ENCODE measurements at places on chromosomes 6 and 20.
A peak's percentile ranks its signal among the peaks of the same experiment; 100 is the strongest.

GRCh38 chr20:59483481-59483880 lies 120.9 kb upstream of the PHACTR3 start:
- no peak for DNase-seq

GRCh38 chr20:5936238-5936637 lies 14.1 kb downstream of the TRMT6 start:
- DNase-seq: no peak

- DNase-seq: no peak
Measured at GRCh38 chr20:48096957-48097890, 311.9 kb upstream of the SULF2 start.

DNA sequence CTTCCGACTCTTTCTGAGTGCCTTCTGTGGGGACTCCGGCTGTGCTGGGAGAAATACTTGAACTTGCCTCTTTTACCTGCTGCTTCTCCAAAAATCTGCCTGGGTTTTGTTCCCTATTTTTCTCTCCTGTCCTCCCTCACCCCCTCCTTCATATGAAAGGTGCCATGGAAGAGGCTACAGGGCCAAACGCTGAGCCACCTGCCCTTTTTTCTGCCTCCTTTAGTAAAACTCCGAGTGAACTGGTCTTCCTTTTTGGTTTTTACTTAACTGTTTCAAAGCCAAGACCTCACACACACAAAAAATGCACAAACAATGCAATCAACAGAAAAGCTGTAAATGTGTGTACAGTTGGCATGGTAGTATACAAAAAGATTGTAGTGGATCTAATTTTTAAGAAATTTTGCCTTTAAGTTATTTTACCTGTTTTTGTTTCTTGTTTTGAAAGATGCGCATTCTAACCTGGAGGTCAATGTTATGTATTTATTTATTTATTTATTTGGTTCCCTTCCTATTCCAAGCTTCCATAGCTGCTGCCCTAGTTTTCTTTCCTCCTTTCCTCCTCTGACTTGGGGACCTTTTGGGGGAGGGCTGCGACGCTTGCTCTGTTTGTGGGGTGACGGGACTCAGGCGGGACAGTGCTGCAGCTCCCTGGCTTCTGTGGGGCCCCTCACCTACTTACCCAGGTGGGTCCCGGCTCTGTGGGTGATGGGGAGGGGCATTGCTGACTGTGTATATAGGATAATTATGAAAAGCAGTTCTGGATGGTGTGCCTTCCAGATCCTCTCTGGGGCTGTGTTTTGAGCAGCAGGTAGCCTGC lies 4.8 kb downstream of the PIM1 start:
- no peak for DNase-seq

DNA sequence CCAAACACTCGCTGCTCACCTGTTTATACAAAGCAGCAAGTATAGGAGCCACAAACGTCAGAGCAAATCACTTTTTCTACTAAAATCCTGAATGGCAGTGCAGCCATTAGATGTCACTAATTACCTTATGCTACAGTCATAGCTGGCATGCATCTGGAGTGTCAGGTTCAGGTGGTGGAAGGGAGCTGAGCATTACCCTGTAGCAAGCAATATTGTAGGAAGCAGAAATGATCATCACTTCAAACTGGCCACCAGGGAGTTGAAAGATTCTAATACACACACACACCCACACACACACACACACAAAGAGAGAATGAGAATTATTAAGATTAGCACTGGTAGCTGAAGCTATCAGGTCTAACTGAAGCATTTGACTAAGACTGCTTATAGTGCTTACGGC lies 75.8 kb downstream of the EFHC1 start:
- no peak for DNase-seq

GRCh38 chr6:110399219-110400071 lies 15.9 kb downstream of the DDO start:
- DNase-seq: no peak

DNA sequence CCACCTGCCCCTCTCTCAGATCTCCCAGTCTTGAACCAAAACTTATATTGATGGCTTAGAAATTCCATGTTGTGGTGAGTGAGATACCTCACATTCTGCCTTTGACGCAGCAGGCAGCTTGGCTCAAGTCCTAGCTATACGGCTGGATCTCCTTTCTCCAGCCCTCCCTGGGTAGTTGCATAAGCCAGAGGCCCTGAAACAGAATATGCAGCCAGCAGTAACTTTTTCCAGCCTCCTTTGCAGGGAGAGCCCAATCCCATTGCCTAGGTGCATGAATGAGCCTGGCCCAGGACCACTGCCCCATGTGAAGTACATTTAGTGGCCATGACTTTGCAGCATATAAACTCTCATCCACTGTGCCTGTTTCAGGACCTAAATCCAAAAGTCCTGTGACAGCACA lies 202.2 kb upstream of the CDYL start:
- DNase-seq: no peak

DNA sequence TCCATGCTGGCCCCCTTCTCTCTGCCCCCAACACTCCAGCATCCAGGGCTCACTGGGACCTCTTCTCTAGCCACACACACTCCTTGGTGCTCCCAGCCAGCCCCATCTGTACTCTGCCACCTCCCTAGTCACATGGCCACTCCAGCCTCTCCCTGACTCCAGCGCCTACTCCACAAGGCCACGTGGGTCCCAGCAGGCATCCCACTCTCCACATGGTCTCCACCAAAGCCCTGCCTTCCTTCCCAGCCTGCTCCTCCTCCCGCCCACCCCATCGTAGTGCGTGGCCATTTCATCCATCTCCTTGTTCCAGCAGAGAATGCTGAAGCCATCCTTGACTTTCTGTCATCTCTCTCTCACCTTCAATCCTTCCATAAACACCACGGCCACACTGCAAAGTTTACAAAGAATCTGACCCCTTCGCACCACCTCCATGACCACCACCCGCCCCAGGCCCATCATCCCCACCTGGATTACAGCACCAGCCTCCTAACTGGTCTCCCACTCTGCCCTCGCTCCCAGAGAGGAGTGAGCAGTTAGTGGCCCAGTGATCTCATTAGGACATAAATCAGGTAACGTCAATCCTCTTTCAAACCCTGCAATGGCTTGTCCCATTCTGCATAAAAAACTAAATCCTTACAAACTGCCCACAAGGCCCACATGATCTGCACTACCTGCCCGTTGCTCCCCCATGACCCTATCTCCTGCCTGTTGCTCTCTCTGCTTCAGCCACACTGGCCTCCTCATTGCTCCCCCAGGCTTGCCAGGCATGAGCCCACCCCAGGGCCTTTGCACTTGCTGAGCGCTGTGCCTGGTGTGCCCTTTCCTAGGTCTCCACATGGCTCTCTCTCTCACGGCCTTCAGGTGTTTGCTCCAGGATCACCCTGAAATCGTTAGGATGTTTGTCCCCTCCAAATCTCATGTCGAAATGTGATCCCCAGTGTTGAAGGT lies 96.2 kb downstream of the GRM4 start:
- DNase-seq: no peak

GRCh38 chr20:1526310-1526709 lies 31.2 kb downstream of the SIRPD start:
- no peak for DNase-seq

- DNase-seq: peak; percentile 36
Measured at GRCh38 chr6:95203153-95203754, 374.1 kb upstream of the MANEA start.

DNA sequence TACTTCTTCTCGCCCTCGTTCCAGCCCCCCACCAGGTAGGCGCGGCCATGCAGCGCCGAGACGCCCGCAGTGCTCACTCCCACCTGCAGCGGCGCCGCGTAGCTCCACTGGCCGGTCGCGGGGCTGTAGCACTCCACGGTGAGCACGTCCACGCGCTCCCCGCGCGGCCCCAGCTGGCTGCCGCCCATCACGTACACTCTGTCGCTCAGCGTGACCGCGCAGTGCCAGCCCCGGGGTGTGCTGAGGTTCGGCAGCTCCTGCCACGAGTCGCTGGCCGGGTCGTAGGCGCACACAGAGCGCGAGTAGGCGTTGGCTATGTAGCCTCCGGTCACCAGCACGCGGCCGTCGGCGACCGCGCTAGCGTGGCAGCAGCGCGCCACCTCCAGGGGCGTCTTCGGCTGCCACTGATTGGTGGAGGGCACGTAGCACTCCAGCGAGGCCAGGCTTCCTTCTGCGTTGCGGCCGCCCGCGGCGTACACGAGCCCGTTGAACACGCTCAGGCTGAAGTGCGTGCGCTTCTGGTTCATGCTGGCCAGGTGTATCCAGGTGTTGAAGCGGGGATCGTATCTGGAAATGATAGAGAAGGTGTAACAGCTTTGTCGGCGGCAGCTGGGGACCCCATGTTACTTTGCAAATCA lies 13.7 kb downstream of the KLHL31 start:
- DNase-seq: peak; percentile 94

DNA sequence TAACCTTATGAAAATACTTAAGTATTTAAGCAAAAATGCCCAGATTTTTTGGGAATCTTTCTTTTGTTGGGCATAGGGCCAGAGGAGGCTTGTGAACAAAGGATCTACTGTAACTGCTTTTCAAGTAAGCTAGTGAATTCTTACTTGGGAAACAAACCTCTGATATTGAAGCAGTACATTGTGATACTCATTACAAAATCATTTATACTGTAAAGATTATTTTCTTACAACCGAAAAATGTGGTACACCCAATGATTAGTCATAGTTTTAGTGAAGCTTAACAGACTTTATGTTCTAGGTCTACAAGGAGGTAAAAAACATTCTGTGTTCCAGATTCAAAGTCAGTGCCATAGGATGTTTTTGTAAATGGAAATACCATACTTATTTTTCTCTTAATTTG lies 272.9 kb upstream of the KCNQ5 start:
- no peak for DNase-seq

DNA sequence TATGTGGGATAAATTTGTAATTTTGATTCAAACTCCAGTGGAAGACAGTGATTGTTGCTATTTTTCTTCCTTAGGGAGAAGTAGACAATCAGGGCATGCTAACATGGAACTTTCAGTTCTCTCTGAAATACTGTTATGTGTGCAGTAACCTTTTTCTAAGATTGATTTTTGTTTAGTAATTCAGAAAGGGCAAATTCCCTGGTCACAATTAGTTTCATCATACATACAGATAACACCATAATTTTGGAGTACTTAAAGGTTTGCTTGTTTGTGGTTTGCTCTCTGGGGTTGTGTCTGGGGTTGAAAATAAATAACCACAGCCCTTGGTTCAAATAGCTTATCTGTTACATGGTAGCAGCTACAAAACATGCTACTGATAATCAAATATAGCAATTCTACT lies 34.4 kb downstream of the ADGRG6 start:
- no peak for DNase-seq

- no peak for DNase-seq
Measured at GRCh38 chr20:16732506-16733152, 2.8 kb downstream of the SNRPB2 start.

- DNase-seq: no peak
Measured at GRCh38 chr6:141963543-141964295, 169.0 kb upstream of the GJE1 start.

- no peak for DNase-seq
Measured at GRCh38 chr20:49426873-49427272, 55.6 kb downstream of the KCNB1 start.

DNA sequence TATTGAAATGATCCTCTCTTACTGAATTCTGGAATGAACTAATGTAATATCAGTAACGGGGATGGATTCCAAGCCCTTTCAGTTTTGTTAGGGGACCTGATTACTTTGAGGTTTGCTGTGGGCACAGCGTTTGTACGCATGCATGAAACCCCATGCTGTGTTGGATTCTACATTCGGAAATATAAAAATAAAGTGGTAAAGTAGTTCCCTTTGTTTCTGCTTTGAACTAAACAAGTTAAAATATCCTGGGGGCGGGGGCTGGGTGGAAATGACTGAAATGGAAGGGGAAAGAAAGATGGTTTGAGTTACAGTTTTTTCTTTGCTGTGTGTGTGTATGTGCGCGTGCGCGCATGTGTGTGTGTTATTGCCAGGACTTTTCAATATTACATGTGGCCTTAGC lies 196.5 kb upstream of the OPRM1 start:
- DNase-seq: no peak

- DNase-seq: no peak
Measured at GRCh38 chr20:61159957-61160686, 91.9 kb upstream of the CDH4 start.

DNA sequence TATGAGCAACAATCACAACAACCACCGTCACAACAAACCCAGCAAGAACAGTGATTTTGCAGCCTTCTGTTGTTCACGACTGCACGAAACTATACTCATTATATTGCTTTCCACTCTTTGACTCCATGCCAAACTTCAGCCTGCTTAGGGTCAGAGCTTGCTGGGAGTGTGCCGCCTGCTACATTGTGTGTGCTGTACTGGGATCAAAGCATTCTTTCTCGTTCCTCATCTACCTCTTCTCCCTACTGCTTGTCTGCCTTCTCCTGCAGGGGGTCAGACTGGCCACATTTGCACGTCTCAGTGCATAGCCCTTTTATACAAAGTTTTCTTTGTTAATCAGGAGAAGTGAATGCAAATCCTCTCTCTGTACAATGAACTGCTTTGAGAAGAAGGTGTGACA lies 401.6 kb upstream of the CITED2 start:
- no peak for DNase-seq

- no peak for DNase-seq
Measured at GRCh38 chr20:44541992-44542391, 20.1 kb upstream of the SERINC3 start.

GRCh38 chr6:153130515-153131036 lies 506 bp downstream of the RGS17 start:
- DNase-seq: peak; percentile 51

GRCh38 chr20:44326391-44327159 lies 10.3 kb upstream of the R3HDML start:
- no peak for DNase-seq

DNA sequence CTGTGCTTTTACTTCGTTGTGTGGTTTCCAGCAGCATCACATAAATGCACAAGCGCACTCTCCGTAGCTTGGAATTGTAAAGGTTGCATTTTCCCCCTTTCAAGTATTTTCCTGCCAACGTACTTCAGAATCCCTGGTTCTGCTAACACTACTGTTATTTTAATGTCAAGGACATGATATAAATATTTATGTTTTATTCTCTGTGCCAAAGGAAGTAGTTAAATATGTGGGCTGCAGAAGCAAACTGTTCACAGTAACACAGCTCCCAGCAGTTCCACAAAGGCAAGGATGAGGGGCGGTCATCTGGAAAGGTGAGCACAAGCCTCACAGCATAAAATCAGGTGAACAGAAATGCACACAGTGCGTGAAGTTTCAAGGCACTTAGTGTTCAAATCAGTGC lies 85.3 kb upstream of the PDE10A start:
- no peak for DNase-seq

DNA sequence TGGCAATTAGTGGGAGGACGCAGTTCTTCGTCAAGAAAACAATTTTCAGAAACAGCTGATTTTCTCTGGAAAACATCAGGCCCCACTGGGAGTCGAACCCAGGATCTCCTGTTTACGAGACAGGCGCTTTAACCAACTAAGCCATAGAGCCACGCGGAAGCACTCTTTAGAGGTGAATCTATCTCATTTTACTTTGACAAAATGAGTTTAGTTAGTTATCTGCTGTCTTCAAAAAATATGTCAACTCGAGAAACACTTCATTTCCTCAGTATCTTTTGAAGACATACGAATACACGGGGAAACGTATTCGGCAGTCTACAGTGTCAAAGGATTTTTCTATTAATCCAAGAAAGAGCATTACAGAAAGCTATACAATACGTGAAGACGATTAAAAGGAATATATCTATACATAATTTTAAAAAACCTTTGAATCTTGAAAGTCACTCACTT lies 26.7 kb downstream of the GPX6 start:
- DNase-seq: no peak

- no peak for DNase-seq
Measured at GRCh38 chr20:36856691-36857635, 19.0 kb upstream of the TLDC2 start.

- DNase-seq: no peak
Measured at GRCh38 chr6:107504270-107505026, 14.5 kb downstream of the SOBP start.

All from SHP77 (cell line).